ENCODE measurements at places on chromosomes 5 and 9.

- DNase-seq, result no peak
Measured at GRCh38 chr5:136073714-136074529, 45.1 kb downstream of the TGFBI start.

- DNase-seq, result no peak
Measured at GRCh38 chr9:101487443-101487840, 46.2 kb upstream of the RNF20 start.

- no peak for DNase-seq
Measured at GRCh38 chr9:69798744-69799143, 21.9 kb upstream of the CFAP95 start.

GRCh38 chr9:109335929-109336328 lies 15.1 kb upstream of the EPB41L4B start:
- DNase-seq, result no peak

- no peak for DNase-seq
Measured at GRCh38 chr9:113299800-113300292, 3.3 kb downstream of the RNF183 start.

DNA sequence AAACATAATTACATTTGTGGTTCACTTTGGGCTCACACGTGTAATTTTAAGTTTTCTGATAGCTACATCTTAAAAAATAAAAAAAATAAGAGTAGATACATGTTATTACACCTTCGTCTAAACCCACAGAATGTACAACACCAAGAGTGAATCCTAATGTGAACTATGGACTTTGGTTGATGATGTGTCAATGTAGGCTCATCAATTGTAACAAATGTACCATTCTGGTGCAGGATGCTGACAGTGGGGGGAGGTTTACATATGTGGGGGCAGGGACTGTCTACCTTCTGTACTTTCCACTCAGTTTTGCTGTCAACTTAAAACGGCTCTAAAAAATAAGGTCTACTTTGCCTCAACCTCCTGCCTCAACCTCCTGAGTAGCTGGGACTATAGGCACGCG lies 2.5 kb upstream of the RECK start:
- no peak for DNase-seq

DNA sequence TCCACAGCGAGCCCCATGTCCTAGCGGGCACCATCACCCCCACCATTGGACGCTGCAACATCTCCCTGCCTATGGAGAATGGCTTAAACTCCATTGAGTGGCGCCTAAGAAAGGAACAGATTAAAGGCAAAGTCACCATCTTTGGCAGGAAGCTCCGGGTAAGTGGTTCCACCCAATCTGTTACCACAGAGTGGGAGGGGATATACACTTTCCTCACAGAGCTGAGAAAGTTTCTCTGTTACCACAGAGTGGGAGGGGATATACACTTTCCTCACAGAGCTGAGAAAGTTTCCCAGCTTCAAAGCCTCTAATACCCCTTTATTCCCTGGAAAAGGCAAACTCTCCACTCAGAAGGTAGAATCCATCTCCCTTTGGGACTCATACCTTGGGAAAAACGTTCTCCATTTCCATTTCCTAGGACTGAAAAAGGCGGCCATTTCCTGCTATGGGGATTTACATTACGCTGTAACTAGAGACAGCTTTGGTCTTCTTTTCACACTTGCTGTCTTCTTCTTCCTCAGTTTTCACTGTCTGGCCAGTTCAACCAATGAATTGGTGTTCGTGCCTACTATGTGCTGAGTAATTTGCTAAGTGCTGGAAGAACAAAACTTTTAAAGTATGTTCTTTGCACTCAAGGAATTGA lies 63.4 kb upstream of the WWC1 start:
- no peak for DNase-seq

- DNase-seq, result no peak
Measured at GRCh38 chr9:76257311-76257710, 136.9 kb downstream of the RFK start.

- DNase-seq, result no peak
Measured at GRCh38 chr9:69380301-69380700, 55.3 kb downstream of the ENTREP1 start.
